Testis (tissue), 5 donors: ENCODE measurements at places on chromosomes 12 and 14.

GRCh38 chr12:124754949-124755800, 108.5 kb downstream of the SCARB1 start:
- peaks cover 32% of the 10 kb centered on the region for H3K4me1 ChIP-seq
- no peak overlapping the region for H3K4me3 ChIP-seq
- H3K36me3 ChIP-seq, result no peaks in the 10 kb centered on the region
- peak; percentile 88 for DNase-seq
- no peaks in the 10 kb centered on the region for H3K27me3 ChIP-seq

DNA sequence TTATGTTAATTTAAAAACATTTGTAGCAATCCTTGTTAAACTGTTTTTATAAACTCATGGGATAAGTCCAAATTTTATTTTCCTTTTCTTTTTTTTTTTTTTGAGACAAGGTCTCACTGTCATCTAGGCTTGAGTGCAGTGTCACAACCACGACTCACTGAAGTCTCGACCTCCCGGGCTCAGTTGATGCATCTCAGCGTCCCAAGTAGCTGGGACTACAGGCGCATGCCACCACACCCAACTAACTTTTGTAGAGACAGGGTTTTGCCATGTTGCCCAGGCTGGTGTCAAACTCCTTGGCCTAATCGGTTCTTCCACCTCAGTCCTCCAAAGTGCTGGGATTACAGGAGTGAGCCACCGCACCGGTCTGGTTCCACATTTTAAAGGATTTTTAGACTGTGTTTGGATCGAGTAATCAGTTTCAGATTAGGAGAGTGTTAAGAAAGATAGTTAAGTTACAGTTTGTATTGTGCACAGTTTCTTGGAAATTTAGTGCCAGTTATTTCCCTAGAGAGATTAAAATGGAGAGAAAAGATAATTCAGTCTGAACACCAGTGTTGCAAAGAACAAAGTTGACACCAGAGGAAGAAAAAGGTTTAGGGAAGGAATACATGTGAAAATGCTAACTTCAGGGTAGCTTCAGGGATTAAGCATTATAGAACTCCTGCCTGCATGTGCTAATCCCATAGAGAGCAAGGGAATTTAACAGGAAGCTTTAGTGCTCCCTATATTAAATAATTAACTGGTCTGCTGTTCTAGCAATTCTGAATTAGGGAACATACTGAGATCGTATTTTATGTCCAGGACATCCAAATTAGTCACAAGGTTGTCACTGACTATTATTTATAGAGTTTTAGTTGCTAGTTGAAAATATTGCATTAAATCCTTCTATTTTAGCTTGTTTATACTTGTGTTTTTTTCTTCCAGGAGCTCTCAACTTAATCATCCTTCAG, 10.1 kb downstream of the RAP1B start:
- no peak overlapping the region for H3K4me3 ChIP-seq
- H3K4me1 ChIP-seq, result peaks cover 47% of the 10 kb centered on the region
- no peak overlapping the region for H3K27ac ChIP-seq
- no peak for DNase-seq

DNA sequence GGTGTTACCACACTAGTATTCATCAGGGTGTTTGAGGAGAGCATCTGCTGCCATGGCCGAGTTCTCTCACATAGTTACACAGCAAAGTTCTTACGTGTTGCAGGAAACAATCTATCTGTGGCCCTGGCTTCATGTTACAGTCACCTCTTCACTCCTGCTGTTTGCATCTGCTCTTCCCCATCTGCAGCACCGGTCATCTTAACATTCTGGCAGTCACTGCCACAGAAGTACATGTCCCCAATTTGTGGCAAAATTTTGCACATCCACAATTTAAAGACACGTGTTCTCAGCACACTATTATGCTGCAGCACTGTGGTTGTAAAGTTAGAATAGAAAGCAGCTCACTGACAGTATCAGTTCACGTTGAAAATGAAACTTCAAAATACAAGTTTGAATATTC, 23.2 kb downstream of the MAPK1IP1L start:
- no peaks in the 10 kb centered on the region for H3K27me3 ChIP-seq
- no peak overlapping the region for H3K27ac ChIP-seq
- DNase-seq, result peak; percentile 17
- H3K36me3 ChIP-seq, result no peaks in the 10 kb centered on the region
- H3K4me3 ChIP-seq, result no peak overlapping the region

- no peaks in the 10 kb centered on the region for H3K4me1 ChIP-seq
- no peak for DNase-seq
- no peak overlapping the region for H3K4me3 ChIP-seq
These were observed 268.3 kb upstream of the SEL1L start for GRCh38 chr14:81801921-81802320.

DNA sequence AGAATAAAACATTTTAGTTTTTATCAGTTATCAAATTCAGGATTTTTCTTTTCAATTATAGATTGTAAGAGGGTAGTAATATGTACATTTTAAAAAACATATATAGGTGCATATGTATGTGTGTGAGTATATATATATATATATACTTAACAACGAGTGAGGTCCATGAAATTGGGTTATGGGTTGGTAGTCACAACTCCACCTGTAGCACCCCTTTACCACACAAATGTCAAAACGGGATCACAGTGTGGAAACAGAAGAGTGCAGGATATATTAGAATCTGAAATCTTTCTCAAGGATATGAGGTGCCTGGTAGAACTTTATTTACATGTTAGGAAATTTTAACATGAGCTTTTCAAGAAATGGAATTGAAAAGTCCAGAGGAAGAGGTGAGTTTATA, 31.3 kb downstream of the MIA2 start:
- DNase-seq, result no peak
- no peaks in the 10 kb centered on the region for H3K36me3 ChIP-seq
- H3K27ac ChIP-seq, result peak overlapping the region; percentile 93
- peaks cover 15% of the 10 kb centered on the region for H3K4me1 ChIP-seq

DNA sequence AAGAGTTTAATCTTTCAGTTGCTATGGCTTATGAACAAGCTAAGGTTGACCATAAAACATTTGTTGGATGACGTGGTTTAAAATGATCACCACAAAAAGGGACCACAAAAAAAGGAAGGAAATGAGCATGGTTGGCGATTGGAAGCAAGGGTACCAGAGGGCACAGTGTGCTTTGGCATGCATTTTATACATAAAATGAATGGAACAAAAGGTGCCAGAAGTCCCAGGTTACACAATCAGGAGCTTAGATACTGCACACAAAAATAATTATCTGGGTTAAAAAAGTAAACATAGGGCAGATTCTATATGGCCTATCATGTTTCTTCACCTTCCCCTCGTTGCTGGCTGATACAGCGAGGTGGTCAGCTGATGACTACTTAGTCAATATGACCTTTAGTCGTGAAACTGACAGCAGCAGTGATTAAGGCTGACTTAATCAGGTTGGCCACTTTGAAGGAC, 50.7 kb downstream of the ZC3H14 start:
- DNase-seq, result no peak
- H3K27me3 ChIP-seq, result no peaks in the 10 kb centered on the region
- no peaks in the 10 kb centered on the region for H3K36me3 ChIP-seq
- no peaks in the 10 kb centered on the region for H3K4me1 ChIP-seq
- no peak overlapping the region for H3K27ac ChIP-seq

- H3K36me3 ChIP-seq, result no peaks in the 10 kb centered on the region
- DNase-seq, result no peak
- H3K4me1 ChIP-seq, result no peaks in the 10 kb centered on the region
These were observed 402.9 kb upstream of the SOX5 start for GRCh38 chr12:24352363-24352762.
